ENCODE measurements at places on chromosomes 2 and 18.

DNA sequence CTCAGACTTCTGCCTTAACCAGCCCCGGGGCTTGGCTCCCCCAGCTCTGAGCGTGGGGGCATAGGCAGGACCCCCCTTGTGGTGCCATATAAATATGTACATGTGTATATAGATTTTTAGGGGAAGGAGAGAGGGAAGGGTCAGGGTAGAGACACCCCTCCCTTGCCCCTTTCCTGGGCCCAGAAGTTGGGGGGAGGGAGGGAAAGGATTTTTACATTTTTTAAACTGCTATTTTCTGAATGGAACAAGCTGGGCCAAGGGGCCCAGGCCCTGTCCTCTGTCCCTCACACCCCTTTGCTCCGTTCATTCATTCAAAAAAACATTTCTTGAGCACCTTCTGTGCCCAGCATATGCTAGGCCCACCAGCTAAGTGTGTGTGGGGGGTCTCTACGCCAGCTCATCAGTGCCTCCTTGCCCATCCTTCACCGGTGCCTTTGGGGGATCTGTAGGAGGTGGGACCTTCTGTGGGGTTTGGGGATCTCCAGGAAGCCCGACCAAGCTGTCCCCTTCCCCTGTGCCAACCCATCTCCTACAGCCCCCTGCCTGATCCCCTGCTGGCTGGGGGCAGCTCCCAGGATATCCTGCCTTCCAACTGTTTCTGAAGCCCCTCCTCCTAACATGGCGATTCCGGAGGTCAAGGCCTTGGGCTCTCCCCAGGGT, 5.5 kb downstream of the CTDSP1 start:
- no peak for DNase-seq

DNA sequence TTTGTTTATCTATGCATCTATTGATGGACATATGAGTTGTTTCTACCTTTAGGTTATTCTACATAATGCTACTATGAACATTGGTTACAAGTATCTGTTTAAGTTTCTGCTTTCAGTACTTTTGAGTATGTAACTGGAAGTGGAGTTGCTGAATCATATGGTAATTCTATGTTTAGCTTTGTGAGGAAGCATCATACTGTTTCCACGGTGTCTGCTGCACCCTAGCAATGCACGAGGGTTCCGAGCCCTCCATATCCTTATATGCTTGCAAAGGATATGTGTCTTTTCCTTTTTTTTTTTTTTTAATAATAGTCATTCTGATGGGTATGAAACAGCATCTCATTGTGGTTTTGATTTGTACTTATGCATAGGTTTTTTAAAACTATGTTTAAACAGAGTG, 83.7 kb downstream of the FMNL2 start:
- DNase-seq, result no peak

DNA sequence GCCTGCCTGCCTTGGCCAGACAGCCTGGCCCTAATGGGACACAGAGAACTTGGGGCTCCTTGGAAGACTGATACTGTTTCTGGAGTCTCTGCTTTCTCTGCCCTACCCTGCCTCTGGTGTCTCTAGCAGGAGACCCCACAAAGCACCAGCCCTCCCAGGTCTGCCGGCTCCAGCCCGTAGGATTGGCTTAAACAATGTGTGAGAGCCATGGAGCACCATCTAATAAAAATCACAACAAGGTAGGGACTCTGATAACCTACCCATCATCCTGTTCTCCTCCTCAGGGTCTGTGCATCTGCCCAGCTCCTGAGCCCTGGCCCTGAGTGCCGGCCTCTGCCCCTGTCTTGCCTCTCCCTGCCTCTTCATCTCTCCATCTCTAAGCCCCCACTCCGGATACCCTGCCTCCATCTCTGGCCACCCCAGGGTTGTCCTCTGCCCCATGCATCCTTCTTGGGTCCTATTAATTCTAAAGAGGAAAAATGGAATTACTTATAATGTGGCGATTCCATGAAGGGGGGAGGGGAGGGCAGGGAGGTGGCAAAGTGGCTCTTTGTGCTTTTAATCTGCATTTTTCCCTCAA, 1.2 kb upstream of the ECEL1 start:
- no peak for DNase-seq

GRCh38 chr2:73291461-73292315, 1.7 kb downstream of the EGR4 start:
- peak; percentile 17 for DNase-seq

- no peak for DNase-seq
Measured at GRCh38 chr18:36775396-36775795, 53.4 kb downstream of the TPGS2 start.

DNA sequence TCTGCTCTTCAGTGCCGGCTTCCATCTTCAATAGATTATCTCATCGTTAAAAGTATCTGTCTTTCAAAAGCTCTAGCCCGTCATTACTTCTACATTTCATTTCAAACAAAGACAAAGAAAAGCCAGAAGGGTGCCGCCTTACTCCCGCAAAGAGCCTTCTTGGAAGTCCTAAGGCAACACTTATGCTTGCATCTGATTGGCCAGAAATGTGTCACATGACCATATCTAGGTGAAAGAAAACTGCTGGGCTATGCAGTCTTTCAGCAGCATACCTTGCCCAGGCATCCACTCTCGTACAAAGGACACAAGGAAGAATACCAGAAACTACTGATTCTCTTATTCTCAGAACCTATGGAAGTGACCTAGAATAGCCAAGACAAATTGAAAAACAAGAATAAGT, 217.1 kb upstream of the SLC35G4 start:
- DNase-seq, result no peak

GRCh38 chr2:50879457-50879856, 152.5 kb downstream of the NRXN1 start:
- no peak for DNase-seq
